Pancreas (tissue), 10 donors: ENCODE measurements at places on chromosomes 11 and 22. TPM values are rescaled to one million over a fixed set of nuclear protein-coding genes. Genes with fewer than 3 reads are reported as not detected.

Gene OR52E8
- not detected for total RNA-seq

Gene OR10W1
- total RNA-seq = not detected

Gene PARVG
- total RNA-seq = 6.0 TPM

DNA sequence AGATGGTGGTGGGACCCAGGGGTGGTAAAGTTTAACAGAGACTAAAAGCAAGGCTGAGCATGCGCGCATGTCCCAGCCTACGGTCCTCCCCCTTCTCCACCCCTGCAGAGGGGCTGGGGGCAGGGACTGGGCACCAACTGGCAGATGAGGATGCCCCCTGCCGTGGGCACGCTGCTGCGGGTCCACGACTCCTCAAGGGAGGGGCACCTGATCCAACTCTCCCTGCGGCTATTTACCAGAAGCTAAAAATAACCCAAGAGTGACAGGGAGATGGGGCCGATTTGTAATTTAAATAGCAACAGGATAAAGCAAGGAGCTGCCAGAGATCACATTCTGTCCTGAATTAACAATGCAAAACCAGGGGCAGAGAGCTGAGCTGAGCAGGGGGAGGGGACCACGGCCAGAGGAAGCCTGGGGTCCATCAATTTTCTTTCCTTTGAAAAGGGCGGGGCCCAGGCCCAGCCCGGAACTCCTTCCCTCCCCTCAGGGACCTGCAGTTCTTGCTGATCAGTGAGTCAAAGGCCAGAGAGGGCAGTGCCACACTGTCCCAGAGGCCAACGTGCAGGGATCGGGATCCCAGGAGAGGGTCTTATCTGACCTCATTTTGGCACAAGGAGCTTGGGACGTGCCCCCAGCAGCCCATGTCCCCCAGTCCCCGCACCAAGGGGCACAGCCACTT is 8.1 kb upstream of the DGKZ start:
- DNase-seq = peak; percentile 11

GRCh38 chr11:5626196-5626595 is 1.4 kb downstream of the TRIM34 start:
- DNase-seq = no peak
